ENCODE measurements at places on chromosomes 11 and 22. TPM values are rescaled to one million over a fixed set of nuclear protein-coding genes. Genes with fewer than 3 reads are reported as not detected.

DNA sequence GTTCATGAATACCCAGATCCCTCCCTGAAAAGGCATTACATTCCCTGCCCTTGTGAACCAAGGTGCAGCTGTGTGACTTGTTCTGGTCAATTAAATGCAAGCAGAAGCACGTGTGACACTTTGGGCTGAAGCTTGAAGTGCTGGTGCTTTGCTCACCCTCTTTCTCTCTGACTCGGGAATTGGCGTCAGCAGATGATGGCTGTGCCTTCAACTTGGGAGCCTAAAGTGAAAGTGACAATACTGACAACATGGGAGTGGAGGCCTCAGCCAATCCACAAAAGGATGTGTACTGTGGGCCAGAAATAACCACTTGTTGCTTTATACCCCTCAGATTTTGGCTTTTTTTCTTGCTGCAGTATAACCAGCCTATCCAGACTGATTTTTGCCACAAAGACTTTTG, 148.3 kb upstream of the THY1 start:
- DNase-seq, result no peak

GRCh38 chr22:39427751-39428596, 28.4 kb downstream of the TAB1 start:
- no peak for DNase-seq

Gene CD6
- total RNA-seq, result not detected

Gene SCARF2
- 7.7 TPM for total RNA-seq

Gene MYRF
- 1.0 TPM for total RNA-seq

GRCh38 chr22:25908755-25909154, 166.8 kb downstream of the MYO18B start:
- DNase-seq, result no peak

- DNase-seq, result no peak
These were observed 21.5 kb downstream of the CTSC start for GRCh38 chr11:88315981-88316441.

DNA sequence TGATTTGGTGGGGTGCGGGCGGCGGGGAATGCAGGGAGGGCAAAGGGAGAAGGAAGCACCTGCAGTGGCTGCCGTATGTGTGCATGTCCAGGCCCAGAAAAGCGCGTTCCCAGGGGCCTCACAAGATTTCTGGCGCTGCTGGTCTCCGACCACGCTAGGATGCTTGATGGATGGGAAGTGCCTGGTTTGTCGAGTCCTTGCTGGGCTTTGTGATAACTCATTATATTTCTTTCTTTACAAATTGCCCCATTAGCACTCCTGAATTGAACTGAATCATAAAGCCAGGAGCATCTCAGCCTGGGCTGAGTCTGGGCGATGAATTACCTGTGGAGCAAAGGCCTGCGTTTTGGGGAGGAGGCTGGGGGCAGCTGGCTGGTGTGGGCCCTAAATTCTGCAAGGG, 69.2 kb upstream of the LMO1 start:
- no peak for DNase-seq

DNA sequence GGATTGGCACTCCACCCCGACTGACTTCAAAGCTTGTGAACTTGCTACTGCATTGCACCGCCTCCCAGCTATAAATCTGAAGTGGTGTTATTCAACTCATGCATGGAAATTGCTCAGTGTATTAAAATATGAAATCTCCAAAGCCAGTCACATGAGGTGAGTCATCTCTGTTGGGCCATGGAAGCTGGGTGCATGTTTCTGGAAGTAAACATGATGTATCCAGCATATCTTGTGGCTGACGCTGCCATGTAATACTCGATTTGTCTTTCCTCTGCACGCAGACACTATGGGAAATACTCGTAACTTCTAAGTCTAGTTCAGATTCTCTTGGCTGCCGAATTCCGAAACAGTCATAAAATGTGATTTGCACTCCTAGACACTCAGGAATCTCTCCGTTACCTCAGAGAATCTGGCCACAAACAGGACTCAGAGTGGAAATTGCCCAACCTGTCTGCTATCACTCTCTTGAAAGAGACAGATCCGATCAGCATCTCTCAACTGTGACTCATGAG, 154.9 kb upstream of the MPPED2 start:
- peak; percentile 77 for DNase-seq

DNA sequence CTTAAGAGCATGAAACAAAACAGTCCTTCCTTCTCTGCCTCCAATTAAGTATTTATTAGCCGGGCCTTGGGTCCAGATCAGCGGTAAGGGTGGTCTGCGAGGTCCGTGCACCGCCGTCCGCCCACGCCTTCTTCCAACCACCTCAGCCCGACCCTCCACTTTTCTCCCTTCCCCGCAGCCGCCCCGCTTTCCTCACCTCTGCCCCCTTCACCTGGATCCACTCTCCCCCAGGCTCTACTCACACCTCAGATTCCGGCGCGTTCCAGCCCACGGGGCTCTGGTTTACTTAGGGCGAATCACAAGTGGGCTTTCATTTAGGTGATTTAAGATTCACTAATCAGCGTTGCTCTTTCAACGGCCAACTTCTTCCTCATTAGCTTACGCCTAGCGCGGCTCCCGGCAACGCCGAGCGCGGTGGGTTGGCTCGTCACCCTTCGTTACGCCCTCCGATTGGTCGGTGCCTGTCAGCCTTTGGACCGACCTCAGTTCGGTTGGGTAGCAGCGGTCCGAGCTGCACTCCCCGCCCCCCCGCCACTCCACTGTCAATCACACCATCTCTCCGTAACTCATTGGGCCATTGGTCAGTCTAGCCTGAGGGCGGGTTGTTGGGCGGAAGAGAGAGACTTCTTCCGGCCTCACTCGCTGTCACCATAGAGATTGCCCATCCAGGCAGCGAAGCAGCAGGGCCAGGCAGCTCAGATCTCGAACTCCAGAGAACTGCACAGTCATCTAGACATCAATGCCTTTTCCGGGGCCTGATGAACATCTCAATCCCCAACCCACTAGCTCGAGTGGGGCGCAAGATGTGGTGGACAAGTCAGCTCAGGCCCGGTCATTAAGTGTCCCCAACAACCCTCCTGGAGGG, at the start of gene TMEM218:
TMEM218 (minus strand) TSS at position 284 of the 865 bp plus-strand sequence. CDS start 9,385 bp downstream, outside the sequence.
- peak; percentile 100 for DNase-seq

All from H4 (cell line).